ENCODE measurements at places on chromosomes 1 and 21.

DNA sequence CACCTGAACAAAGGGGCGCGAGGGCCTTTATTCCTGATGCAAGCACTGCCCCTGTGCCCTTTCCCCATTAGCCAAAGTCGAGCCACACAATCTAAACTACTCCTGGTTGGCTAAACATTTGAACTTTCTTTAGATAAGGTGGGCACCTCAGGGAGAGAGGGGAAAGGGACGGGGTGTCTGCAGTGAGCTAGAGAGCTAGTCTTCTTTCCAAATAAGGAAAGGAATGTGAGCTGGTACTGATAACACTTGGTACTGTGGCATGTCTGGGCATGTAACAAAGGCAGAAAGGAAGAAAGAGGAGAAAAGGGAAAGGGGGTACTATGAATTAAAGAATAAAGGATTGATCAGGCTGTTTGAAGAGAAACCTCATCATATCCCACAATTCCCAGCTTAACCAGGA is 62.8 kb downstream of the OVGP1 start:
- no peak for DNase-seq

DNA sequence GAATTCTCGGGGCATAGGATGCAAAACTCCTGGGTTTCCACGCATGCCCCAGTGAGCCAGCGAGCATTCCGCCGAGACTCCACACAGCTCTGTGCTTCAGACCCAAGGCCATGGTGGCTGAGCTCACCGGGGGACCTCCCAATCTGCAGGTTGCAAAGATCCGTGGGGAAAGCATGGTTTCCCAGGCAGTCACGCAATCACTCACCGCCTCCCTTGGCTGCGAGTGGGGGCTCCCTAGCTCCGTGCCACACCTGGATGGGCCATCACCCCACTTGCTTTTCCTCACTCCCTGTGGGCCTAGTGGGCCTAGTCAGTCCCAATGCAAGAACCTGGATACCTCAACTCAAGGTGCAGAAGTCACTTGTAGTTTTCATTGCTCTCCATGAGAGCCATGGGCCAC is 37.0 kb upstream of the SAMD11 start:
- no peak for DNase-seq

- DNase-seq: no peak
These were observed 82.9 kb downstream of the PLPPR4 start for GRCh38 chr1:99347041-99347684.

DNA sequence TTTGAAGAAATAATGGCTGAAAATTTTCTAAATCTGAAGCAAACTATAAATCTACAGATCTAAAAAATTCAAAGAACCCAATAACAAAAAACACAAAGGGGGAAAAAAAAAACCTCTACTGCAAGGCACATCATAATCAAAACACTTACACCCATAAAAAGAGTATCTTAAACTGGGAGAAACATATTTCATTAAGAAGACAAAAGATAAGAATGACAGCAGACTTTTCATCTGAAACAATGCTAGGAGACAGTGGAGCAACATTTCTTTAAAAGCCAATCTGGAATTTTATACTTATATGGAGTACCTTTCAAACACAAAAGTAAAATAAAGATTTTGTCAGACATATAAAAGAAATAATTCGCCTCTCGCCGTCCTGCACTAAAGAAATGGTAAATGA is 49.1 kb downstream of the COP1 start:
- no peak for DNase-seq

GRCh38 chr1:199931666-199932377 is 95.7 kb upstream of the NR5A2 start:
- DNase-seq: no peak

Data from bone marrow (tissue), 2 donors.